ENCODE measurements at places on chromosomes 12 and 14.

GRCh38 chr12:48486679-48487078 lies 4.4 kb downstream of the C12orf54 start:
- no peak overlapping the region for H3K27ac ChIP-seq
- no peaks in the 10 kb centered on the region for H3K4me1 ChIP-seq
- H3K4me3 ChIP-seq, result no peak overlapping the region

- no peaks in the 10 kb centered on the region for H3K27me3 ChIP-seq
- H3K4me1 ChIP-seq, result peaks cover 3% of the 10 kb centered on the region
- DNase-seq, result no peak
- H3K36me3 ChIP-seq, result no peaks in the 10 kb centered on the region
- no peak overlapping the region for H3K4me3 ChIP-seq
These were observed 80.4 kb upstream of the SINHCAF start for GRCh38 chr12:31406345-31406744.

DNA sequence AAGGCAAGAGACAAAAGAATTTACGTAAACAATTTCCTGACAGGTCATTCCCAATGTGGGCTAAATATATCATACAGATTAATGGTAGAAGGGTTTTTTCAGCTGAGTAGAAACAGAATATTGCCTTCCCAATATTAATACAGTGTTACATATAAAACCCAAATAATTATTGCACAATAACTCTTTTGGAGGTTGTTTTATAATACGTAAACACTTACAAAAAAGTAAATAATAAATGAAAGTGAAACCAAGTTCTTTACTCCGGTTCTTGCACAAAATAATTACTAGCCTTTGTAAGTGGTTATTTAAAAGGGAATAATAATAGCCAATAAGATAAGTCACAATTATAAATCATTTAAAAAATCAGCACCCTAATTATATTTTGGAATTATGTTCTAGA lies 118.6 kb upstream of the SSTR1 start:
- no peak for DNase-seq
- peaks cover 19% of the 10 kb centered on the region for H3K4me1 ChIP-seq
- peak overlapping the region; percentile 15 for H3K4me3 ChIP-seq
- H3K27me3 ChIP-seq, result no peaks in the 10 kb centered on the region
- H3K36me3 ChIP-seq, result peaks cover 32% of the 10 kb centered on the region

GRCh38 chr14:68248481-68249255 lies 429.1 kb downstream of the RAD51B start:
- H3K27me3 ChIP-seq, result no peaks in the 10 kb centered on the region
- no peak overlapping the region for H3K4me3 ChIP-seq
- DNase-seq, result no peak

- no peak for DNase-seq
- no peaks in the 10 kb centered on the region for H3K4me1 ChIP-seq
- H3K27ac ChIP-seq, result no peak overlapping the region
These were observed 479.7 kb downstream of the AACS start for GRCh38 chr12:125544960-125545359.

DNA sequence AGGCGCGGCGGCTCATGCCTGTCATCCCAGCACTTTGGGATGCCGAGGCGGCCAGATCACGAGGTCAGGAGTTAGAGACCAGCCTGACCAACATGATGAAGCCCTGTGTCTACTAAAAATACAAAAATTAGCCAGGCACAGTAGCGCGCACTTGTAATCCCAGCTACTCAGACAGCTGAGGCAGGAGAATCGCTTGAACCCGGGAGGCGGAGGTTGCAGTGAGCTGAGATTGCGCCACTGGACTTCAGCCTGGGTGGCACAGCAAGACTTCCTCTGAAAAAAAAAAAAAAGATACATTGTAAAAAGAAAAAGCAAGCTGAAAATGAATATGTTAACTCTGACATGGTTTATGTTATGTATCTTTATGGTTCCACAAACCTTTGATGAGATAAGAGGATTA lies 33.6 kb downstream of the RPGRIP1 start:
- no peak overlapping the region for H3K4me3 ChIP-seq
- no peak for DNase-seq
- H3K27ac ChIP-seq, result no peak overlapping the region
- H3K36me3 ChIP-seq, result no peaks in the 10 kb centered on the region
- no peaks in the 10 kb centered on the region for H3K27me3 ChIP-seq

GRCh38 chr14:96130391-96130790 lies 74.2 kb upstream of the BDKRB2 start:
- peaks cover 40% of the 10 kb centered on the region for H3K27me3 ChIP-seq
- peaks cover 4% of the 10 kb centered on the region for H3K4me1 ChIP-seq
- no peak overlapping the region for H3K4me3 ChIP-seq
- no peak for DNase-seq
- H3K36me3 ChIP-seq, result no peaks in the 10 kb centered on the region

- no peaks in the 10 kb centered on the region for H3K4me1 ChIP-seq
- H3K27me3 ChIP-seq, result peaks cover 17% of the 10 kb centered on the region
- no peak overlapping the region for H3K4me3 ChIP-seq
- no peaks in the 10 kb centered on the region for H3K36me3 ChIP-seq
- no peak for DNase-seq
These were observed 597 bp downstream of the GLT8D2 start for GRCh38 chr12:104049278-104049902.

GRCh38 chr14:71000091-71000490 lies 92.8 kb downstream of the PCNX1 start:
- no peaks in the 10 kb centered on the region for H3K27me3 ChIP-seq
- DNase-seq, result no peak
- H3K4me3 ChIP-seq, result peak overlapping the region; percentile 72
- peak overlapping the region; percentile 73 for H3K27ac ChIP-seq

GRCh38 chr12:116528065-116528464 lies 31.1 kb upstream of the MAP1LC3B2 start:
- H3K4me1 ChIP-seq, result peaks cover 11% of the 10 kb centered on the region
- no peak overlapping the region for H3K4me3 ChIP-seq
- no peak for DNase-seq
- H3K36me3 ChIP-seq, result no peaks in the 10 kb centered on the region

DNA sequence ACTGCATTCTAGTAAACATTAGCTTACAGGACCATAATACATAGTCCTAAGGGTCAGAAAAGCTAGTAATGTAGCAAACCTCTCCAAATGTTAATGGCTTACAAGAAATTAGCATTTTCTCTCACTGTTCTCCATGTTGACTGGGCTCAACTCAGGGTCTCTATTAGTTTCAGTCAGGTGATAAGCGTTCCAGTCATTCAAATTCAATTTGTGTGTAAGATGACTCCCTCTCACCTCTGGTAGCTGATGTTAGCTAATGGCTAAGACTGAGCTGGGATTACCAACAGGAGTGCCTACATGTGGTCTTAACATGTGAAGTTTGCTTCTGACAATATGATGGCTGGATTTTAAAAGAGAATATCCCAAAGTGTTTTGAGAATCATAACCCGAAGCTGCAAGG lies 630.5 kb upstream of the USP15 start:
- no peaks in the 10 kb centered on the region for H3K27me3 ChIP-seq
- DNase-seq, result no peak
- H3K4me3 ChIP-seq, result no peak overlapping the region
- no peaks in the 10 kb centered on the region for H3K4me1 ChIP-seq
- no peaks in the 10 kb centered on the region for H3K36me3 ChIP-seq

Measured in natural killer cell treated with Interleukin-12 subunit alpha and Interleukin-12 subunit beta and Interleukin-15 and Interleukin-18, amount 100 ng/mL, for 72 hours (primary cell).